Nephron progenitor cell (in vitro differentiated cells): ENCODE measurements at places on chromosomes 6 and 20.

DNA sequence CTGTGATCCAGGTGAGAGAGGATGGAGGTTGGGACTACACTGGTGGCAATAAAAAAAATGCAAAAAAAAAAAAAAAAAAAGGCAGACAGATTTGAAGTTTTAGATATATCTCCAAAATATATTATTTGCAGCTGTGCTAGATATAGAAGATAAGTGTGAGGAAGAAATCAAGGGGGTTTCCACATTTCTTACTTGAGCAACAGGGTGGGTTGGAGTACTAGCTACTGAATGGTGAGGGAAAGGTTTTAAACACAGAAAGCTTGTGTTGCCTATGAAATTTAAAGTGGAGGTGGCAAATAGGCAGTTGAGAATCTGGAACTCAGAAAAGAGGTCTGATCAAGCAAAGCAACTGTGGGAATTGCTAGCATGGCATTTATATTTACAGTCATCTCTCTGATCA lies 59.9 kb upstream of the GNRH2 start:
- no peak for DNase-seq

GRCh38 chr20:10179574-10180298 lies 38.9 kb upstream of the SNAP25 start:
- peak; percentile 10 for DNase-seq

DNA sequence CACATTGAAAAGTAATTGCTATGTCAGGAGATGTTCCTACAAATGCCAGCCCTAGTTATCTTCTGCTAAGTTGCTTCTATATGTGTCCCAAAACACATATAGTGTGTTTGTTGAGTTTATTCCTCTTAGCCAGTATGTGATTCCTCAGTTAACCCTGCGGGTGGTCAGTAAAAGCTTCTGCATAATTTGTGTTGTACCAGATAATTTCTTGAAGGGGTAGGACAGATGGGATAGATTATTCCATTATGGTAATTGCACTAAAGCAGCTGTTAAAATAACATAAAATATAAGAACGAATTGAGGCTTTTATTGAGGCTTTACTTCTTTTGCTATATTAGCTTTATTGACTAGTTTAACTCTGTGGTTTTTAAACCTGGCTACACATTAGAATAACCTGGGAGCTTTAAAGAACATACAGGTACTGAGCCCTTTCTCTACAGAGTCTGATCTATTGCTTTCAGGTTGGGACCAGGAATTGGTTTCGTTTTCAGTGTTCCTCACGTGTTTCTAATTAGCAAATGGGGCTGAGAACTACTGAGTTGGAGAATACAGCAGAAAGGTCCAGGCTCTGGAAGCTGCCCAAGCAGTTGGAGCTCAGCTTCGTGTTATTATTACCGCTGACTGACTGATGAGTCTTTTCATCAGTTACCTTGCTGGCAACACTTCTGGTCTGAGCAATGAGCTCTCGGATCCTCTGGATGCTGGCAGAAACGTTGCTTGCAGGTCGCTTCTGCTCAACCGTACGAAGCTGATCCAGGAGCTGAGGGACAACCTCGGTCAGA lies 56.9 kb downstream of the FAM229B start:
- no peak for DNase-seq

- no peak for DNase-seq
Observed at GRCh38 chr20:1909097-1909496, 13.9 kb downstream of the SIRPA start.

DNA sequence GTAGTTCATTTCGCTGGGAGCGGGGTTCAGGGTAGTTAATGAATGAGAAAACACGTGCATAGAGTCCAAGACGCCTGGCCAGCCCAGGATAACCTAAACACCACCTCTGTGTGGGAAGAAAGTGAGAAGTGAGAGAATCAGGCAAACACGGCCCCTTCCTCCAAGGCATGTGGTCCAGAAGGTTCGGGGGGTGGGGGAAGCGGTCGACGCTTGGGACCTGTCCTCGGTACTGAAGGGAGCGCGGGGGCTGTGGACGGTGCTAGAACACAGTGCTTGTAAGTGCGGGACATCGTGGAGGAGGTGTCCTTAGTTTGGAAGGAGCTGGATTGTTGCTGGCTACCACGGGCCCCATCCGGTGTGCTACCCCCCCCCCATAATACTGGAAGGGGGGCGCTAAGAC lies 1.7 kb upstream of the VSTM2L start:
- DNase-seq = peak; percentile 77

GRCh38 chr20:35617397-35618262 lies 2.0 kb downstream of the SPAG4 start:
- peak; percentile 51 for DNase-seq

DNA sequence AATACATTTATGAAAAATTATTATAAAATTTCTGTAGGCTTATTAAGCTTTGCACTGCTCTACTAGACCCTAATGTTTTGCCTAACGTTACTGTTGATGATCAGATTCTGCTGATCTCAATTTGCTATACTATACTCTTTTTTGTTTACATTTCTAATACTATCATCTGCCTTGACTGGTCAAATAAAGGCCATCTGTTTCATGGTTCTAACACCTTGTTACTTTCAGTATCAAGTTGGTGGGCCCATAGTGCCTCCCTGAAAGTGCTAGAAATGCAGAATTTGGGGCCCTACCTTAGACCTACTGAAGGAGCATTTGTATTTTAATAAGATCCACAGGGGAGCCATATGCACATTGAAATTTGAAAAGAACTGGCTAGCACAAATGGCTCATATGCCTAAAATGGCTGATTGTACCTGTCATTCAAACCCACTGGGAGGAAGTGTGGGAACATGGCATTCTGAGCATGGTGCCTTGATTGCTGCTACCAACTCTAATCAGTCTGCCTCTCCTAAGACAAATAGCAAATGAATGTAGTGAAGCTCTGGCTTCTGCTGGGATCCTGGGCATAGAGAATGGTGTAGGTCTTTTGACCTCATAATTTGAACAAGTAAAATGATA lies 199.1 kb upstream of the BTBD3 start:
- DNase-seq = no peak

- no peak for DNase-seq
Observed at GRCh38 chr6:4624726-4625125, 151.5 kb upstream of the CDYL start.

DNA sequence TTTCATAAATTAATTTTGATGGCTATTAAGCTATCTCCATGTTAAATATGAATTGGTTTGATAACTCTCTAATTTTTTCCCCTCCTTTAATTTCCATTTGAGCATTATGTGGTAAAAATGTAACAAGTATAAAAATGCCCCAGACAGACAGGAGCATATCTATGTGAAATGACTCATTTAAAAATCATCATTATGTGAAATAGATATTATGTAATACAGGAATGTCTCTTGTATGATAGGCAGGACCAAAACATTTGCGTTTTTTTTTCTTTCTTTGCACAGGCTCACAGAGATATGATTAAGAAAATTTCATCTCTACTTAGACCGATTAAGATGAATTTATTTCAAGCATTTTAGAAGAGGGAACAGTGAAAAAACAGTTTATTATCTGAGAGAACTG lies 95.8 kb downstream of the AKAP7 start:
- no peak for DNase-seq

GRCh38 chr20:4873396-4873795 lies 127.9 kb downstream of the SLC23A2 start:
- DNase-seq = no peak

DNA sequence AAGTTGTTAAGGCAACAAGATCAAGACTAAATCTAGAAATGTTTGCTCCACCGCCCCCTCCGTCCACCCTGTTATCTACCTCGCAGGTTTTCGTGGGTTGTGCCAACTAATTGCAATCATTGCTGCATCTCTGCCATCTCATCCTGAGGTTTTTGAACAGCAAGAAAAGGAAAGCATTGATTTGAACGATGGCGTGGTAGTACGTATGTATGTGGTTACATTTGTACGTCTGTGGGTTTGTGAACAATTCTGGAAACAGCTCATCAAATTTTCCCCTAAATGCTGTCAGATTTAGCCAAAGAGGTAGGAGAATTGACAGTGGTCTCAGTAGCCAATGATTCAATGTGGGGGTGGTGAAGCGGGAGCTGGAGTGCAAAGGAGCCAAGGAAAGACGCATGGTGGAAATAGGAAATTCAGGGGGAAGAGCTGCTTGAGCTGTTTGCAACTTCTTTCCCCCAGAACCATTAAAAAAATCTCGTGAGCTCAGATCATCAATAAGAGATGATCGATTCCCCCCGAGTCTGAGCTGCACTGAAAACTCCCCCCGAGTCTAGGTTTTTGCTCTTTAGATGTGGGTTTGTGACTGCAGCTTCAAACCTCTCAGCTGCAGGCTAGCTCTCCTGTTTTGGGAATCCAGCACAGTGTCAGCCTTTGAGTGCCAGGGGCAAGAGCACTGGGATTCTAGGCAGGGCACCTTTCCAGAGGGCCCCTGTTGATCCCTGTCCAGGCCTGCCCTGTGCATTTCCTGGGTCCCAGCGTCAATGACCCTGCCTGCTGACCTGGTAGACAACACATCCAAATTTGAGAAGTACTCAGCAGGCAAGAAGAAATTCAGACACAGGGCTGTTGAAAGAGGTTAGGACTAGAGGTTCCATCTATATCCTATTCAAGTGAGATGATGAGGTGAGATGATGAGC lies 72.6 kb upstream of the LY86 start:
- no peak for DNase-seq

- DNase-seq = no peak
Observed at GRCh38 chr6:7218406-7218988, 94.5 kb downstream of the SSR1 start.

GRCh38 chr6:141242957-141243356 lies 889.8 kb upstream of the GJE1 start:
- no peak for DNase-seq

DNA sequence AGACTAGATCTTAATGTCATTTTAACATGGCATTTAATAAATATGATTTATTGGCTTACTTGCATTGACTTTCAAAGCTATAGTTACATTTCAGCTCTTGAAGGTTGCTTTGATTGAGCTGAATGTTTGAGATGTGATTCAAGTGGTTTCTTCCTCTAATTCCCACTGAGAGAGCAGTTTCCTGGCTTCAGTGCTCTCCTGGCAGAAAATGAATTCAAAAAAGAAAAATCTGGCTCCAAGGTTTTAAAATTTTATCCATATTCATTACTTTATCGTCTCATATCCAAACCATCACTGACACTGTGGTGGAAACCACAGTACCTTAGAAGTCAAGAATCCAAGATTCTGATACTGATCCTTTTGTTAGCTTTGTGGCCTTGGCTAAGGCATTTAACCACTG lies 263.1 kb upstream of the HSF2 start:
- no peak for DNase-seq

- no peak for DNase-seq
Observed at GRCh38 chr6:158269657-158270056, 42.6 kb upstream of the TULP4 start.
